Non-pigmented ciliary epithelial cell (primary cell): ENCODE measurements at places on chromosomes 12 and 14.

DNA sequence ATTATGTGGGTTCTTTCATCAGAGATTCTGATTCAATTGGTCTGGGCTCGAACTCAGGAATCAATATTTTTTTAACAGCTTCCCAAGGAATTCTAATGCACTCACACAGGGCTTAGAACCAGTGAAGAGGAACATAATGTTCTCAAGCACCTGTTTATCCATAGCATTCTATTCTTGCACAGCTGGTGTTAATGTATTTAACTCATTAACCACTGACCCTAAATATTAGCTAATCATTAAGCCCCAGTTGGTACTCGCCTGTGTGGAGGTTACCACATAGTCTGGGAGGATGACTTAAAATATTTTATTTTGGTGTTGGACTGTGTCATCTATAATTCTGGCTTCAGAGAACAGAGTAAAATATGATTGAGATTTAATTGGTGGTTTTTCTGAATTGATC lies 45.3 kb downstream of the LRP6 start:
- no peak for DNase-seq

GRCh38 chr14:21123429-21123828 lies 22.6 kb downstream of the TMEM253 start:
- no peak for DNase-seq

GRCh38 chr14:32078858-32079216 lies 1.7 kb downstream of the ARHGAP5 start:
- no peak for DNase-seq

- DNase-seq = no peak
These were observed 20.8 kb upstream of the FBLN5 start for GRCh38 chr14:91968280-91968679.

DNA sequence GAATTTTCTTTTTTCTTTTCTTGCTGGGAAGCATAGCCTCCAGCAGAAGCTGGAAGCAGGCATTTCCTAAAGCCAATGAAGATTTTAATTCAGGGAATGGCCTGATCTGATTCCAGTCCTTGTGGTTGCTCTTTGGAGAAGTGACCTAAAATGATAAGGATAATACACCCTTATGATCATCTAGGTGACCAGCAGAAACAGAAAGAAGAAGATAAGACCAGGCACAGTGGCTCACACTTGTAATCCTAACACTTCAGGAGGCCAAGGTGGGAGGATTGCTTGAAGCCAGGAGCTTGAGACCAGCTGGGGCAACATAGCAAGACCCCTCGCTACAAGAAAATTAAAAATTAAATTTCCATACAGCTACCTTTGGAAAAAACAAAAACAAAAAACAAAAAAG lies 51.2 kb downstream of the EEA1 start:
- no peak for DNase-seq

GRCh38 chr12:107921062-107921461 lies 146.6 kb downstream of the ASCL4 start:
- no peak for DNase-seq

DNA sequence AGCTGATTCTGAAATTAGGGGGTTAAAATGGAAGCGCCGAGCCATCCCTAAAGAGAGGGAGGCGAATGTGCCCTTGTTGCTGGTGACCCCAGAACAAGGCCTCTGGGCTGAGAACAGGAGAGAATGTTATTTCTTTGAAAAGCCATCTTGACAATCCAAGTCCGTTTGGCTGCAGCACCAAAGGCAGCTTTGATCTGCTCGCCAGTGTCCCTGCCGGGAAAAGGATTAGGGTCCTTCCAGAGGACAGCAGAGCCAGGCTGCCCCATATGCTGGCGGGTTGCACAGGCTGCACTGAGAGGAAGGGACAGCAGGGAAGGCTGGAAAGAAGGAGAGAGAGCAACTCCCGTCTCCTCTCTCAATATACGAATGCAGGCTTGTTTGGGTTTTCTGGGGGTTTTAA lies 141.7 kb downstream of the TMEM132C start:
- DNase-seq = no peak

DNA sequence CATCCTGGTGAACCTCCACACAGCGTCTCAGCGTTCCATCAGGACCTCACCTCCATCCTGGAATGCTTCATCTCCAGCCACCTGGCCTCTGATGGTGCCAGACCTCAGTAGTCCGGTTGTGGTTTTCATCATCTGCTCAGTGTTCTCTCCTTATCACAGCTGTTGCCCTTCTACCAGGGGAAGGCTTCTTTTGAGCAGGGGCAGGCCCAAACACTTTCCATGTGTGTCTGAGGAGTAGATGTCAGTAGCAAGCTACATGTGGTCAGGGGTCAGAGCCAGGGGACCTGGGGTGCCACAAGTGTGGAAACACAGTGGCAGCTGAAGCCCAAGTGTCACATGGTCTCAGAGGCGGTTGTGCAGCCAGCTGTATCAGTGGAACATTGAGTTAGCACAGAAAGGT lies 30.2 kb upstream of the FGD4 start:
- no peak for DNase-seq

GRCh38 chr12:104276273-104277131 lies 27.0 kb upstream of the EID3 start:
- DNase-seq = no peak

- no peak for DNase-seq
These were observed 62.1 kb downstream of the ACACB start for GRCh38 chr12:109178532-109178931.

GRCh38 chr12:102479099-102479885 lies 1.1 kb downstream of the IGF1 start:
- no peak for DNase-seq

DNA sequence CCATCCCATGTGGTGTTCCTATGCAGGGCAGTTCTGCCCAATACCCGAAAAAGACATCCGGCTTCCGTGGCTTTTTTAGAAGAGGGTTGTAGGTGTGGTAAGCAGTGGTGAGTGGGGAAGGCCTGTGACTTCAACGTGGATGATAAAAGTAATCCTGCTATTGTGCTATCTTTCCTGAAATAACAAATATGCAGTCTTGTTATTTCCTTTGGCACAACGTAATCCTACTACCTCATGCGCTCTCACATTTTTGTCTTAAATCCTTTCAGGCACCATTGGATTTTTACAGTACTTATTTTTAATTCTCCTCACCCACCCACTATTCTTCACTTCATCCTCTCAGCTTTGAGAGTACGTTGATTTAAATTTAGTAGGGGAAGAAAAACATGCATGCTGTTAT lies 96.8 kb downstream of the IPO8 start:
- DNase-seq = no peak

DNA sequence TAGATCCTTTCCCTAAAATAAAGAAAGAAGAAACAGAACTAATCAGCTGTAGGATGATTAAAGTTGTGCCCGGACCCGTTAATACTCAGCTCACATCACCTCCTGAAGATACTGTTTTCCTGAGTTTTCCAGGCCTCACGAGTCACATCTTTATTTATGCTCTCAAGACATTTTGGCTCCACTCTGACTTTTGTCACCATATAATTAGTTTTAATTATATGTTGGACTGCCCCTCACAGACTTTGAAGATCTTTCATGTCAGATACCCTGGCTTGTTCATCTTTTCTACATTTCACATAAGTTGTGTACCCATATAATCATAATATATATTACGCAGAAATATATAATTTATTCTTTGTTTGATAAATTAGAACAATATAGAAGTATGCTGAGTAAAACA lies 87.4 kb downstream of the HCAR2 start:
- DNase-seq = no peak

DNA sequence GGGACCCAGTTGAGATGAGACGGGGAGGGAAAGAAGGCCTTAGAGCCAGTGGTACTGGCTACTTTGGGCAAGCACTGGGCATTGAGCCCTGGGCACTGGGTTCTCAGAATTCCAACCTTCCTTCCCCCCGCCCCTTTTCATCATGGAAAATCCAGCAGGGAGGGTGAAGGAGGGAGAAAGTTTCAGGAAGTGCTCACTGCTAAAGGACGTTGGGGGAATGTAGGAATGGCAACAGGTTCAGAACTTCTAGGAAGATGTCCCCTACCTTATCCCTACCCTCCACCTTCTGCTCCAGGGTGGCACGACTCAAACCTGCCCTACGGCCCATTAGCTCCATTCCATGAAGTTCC lies 4.2 kb upstream of the TNS2 start:
- DNase-seq = no peak

GRCh38 chr12:56804169-56804568 lies 41.0 kb downstream of the HSD17B6 start:
- no peak for DNase-seq

GRCh38 chr12:75087654-75088053 lies 122.0 kb downstream of the KCNC2 start:
- no peak for DNase-seq

DNA sequence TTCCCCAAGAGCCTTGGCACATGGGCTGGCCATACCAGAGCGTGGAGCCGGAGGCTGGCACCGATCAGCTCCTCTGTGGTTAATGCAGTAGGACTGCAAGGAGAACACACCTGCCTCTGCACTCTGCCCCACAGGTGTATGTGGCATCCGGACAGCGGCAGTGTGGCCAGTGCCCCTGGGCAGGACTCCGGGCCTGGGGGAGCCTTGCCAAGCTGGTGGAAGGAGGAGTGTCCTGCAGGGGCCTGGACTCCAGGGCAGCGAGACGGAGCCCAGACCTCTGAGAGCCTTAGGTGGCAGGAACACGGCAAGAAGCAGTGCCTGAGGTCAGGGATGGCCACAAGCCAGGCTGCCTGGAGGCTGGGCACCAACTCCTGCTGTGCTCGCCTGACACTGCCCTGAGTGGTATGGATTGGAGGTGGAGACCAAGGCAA lies 5.3 kb upstream of the BEGAIN start:
- DNase-seq = no peak

DNA sequence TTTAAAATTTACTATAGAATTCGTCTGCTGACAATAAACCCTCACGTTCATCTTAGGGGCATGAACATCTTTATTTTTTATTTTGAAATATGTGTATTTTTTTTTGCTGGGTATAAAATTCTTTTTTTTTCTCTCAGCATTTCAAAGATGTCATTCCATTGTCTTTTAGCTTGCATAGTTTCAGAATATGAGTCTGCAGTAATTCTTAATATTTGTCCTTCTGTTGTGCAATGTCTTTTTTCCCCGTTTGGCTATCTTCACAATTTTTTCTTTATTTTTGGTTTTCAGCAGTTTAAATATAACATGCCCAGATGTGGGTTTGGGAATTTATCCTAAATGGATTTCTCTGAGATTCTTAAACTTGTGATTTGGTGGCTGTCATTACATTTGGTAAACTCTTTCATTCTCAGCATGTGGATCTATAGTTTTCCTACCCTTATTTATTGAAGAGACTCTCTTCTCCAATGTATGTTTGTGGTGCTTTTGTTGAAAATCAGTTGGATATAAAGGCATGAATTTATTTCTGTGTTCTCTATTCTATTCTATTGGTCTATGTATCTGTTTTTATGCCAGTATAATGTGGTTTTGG lies 37.8 kb upstream of the PLBD1 start:
- DNase-seq = no peak

- no peak for DNase-seq
These were observed 24.8 kb downstream of the KLRK1 start for GRCh38 chr12:10364815-10365622.

GRCh38 chr14:63633801-63634200 lies 7.9 kb downstream of the WDR89 start:
- no peak for DNase-seq

GRCh38 chr14:69695322-69696203 lies 71.4 kb upstream of the SRSF5 start:
- no peak for DNase-seq

- no peak for DNase-seq
These were observed 2.2 kb downstream of the L3HYPDH start for GRCh38 chr14:59481871-59482540.

GRCh38 chr14:23521785-23522640 lies 29.6 kb downstream of the ZFHX2 start:
- no peak for DNase-seq

DNA sequence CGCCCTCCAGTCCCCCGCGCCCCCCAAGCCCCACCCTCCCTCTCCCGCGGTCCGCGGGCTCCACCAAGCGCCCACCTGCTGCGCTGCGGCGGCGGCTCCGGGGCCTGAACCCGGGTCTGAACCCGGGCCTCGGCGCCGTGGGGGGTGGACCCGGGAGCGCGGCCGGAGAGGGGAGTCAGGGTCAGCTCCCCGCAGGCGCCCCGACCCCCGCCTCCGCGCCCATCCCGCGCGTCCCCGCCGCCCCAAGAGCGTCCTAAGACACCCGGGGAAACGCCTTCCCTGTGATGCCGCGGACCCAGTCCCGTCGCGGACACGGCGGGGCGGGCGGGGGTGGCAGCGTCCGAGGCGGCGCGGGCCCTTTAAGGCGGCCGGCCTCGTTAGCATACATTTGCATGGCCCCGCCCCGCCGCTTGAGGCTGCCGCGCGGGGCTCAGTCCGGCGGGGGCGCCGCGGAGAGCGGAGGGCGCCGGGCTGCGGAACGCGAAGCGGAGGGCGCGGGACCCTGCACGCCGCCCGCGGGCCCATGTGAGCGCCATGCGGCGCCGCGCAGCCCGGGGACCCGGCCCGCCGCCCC lies at the start of gene MMP17:
Gene MMP17 (plus strand): TSS at position 433 of the 574 bp plus-strand sequence. CDS start 102 bp downstream, at position 535.
- DNase-seq = no peak

- no peak for DNase-seq
These were observed 143.2 kb downstream of the SYNE2 start for GRCh38 chr14:63996016-63996415.

- no peak for DNase-seq
These were observed 152.1 kb downstream of the ADGRD1 start for GRCh38 chr12:131105736-131106348.

DNA sequence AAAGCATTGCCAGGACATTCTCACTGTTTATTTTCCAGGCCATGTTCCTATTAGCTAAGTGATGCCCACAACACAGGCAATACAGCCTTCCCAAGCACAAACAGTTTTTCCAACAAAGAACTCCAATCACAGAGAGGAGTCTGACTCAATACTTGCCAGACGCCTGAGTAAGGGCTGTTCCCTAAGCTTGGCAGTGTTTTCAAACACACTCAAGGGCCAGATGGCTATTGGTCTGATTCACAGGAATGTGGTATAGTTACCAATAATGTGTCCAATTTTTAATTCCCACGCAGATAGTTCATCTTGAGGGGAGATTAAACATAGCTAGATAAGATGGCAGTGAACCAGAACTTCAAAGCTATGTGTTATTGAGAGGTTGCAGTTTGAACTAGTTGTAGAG lies 381.0 kb downstream of the SNAPC1 start:
- no peak for DNase-seq

DNA sequence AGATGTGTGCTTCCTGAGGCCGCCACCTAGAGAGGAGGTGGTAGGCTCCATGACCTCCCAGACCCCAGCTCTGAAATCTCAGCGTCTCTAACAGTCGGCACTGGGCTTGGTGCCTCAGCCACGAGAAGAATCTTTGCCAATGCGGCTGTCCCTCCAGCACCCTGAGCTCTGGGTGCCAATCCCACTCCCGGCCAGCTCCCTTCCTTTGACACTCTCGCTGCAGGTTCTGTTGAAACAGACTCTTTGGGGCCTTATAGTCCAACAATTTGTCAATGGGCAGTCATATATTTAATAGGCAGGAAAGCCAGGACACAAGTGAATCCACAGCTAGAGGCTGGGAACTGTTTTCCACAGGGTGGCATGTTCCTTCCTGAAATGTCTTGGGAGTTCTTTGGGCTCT lies 52.8 kb downstream of the PRMT8 start:
- no peak for DNase-seq

- DNase-seq = no peak
These were observed 57.4 kb downstream of the DAAM1 start for GRCh38 chr14:59245809-59246295.

GRCh38 chr12:69440016-69440415 lies 30.2 kb upstream of the FRS2 start:
- no peak for DNase-seq
